Epithelial cell of prostate (primary cell): ENCODE measurements at places on chromosomes 5 and 9.

DNA sequence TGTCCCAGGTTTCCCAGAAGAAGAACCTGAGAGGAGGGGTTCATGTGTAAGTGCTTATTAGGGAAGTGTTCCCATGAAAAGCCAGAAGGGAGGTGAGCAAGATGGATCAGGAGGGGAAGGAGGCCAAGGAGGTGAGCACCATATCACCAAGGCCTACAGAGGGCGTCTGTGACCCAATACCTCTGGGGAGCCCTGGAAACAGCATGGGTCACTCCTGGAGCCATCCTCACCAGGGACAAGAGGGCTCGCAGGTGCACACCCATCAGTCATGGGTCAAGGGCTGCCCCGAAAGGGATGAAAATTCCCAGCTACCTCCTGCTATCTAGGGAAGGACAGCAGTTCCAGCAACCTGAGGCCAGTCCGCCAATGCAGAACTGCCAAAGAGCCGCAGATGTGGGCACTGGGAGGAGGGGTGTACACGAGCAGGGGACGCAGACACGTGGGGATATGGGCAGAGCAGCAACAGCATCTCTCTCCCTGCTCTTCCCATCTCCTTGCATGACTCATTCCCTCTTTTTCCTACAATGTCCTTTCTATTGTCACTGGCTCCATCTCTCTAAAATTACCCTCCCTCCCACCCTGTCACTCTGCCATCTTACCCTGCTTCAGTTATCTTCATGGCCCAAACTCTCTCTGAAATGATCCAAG, 167.6 kb upstream of the FSTL4 start:
- no peak for DNase-seq

DNA sequence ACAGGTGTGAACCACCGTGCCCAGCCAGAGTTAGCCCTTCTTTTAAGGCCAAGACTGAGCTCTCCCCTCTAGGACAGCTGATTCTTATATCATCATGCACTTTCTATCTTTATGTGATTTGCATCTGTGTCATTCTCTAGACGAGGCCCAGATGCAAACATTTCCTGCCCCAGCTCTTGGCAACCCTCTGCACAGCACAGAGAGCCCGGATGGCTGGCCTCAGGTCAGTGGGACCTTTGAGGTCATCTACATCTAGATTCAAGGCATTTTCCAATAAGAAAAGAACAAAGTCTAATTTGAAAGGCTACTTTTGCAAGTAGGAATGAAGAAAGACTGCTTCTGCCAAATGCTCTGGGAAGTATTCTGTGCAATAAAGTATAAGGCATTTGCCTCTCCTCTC, 109.0 kb upstream of the DAB2 start:
- DNase-seq = no peak

DNA sequence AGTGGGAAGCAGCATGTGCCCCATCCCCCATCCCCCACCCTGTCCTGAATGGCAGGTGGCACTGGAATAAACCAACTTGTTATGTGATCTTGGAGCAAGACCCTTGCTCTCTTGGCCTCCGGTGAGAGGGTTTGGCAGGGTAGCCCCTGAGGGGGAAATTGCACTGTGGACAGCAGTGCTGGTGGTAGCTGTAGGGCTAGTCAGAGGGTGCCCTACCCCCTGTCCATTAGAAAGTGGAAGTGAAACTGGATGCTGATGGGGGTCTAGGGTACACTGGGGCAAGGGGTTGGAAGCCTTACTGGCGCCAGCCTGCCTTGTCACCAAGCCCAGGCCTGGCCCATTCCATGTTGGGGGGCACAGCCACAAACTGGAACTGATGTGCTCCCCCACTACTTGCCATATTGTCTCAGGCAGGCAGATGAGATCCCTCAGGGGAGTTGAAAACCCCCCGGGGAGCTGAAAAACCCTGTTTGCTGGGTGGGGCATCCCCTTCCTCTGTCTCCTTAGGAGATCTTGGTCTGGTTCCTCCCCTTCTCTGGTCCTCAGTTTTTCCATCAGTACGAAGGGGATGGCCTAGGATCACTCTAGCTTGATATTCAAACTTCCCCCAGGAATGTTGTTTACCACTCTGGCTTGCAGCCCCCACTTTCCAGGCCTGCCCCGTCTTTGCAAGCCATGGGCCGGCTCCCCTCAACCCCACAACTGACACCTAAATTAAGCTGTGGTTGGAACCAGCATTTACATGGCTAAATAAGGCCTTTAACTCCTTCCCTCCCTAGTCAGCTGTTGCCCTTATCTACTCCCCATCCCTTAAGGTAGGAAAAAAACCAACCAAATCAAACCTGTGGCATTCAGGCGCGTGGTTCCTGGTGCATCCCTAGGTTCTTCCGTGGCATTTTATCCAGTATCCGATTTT, 14.4 kb upstream of the SYNPO start:
- no peak for DNase-seq

DNA sequence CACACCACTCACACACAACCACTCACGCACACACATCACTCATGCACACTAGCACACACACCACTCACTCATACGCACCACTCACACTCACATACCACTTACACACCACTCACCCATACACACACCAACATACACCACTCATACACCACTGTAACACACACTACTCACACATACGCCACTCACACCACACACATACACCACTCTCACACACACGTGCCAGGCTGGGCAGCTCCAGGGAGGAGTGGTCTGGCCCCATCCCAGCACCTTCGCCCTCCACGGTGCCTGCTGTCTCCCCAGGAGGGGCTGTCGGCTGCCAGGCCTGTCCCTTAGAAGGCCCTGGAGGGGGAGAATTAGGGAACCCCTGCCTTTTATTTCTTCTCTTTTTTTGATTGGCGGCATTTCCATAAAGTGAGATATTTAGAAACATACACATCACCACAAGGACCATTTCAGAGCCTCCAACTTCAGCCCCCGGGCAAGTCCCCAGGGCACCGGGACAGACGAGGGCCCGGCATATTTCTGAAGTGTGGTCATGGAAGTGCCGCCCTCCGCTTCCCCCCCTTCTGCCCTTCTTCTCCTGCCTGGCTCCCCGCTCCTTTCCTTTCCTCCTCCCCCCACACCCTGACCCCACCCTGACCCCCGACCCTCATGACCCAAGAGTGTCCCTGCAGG, 6.3 kb upstream of the ASB6 start:
- no peak for DNase-seq

DNA sequence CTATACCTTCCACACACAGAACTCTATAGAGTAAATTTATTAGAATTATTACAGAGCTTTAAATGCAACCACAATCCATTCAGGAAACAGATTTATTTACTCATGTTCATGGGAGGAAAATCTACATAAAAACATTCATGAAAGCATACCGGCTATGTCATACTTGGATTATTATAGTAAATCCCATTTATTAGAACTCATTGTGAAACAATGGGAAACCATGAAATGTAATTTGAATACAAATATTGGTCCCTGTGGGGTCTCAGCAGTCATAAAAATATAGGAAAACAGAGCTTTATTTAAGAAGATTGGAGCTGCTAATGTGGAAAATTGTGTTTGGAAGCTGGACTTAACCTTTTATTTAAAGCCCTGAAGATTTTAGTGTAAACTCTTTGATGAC, 80.7 kb downstream of the HAPLN1 start:
- no peak for DNase-seq

DNA sequence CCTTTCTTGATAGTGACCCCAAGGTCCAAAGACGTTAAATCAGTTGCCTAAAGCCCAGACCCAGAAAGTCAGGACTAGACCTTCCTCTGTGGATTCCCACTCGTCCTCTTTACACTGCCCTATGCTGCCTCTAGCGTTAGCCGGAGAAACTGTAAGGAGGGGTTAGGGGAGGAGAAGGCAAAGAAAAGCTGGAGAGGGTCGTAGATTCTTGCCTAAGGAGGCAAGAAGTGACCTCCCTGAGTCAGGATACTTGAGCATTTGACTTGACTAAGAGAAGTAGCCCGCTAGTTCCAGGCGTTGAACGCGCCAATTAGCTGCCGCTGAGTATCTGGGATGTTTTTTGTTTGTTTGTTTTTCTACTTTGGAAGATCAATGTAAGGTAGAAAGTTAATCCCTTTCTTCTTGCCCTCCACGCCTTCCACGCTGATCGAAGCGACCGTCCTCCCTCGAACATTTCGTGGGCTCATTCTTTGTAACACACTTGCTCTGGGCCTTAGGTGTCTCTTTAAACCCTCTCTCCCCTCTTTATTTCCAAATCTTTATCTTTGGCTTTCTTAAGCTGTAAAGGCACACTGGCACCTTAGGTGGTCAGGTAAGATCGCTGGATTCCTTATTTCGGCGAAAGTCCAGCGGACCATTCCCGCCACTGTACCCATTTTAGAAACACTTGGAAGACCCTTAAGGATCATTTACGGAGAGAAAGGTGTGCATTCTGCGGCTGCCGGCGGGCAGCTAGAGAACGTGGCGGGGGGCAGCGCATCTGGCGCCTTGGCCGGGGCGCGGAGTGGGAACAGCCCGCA, 5.1 kb upstream of the RGMB start:
- no peak for DNase-seq

- no peak for DNase-seq
These were observed 232.2 kb upstream of the VLDLR start for GRCh38 chr9:2389404-2389803.

- DNase-seq = no peak
These were observed 627.0 kb downstream of the RAB3C start for GRCh38 chr5:59209758-59210359.

DNA sequence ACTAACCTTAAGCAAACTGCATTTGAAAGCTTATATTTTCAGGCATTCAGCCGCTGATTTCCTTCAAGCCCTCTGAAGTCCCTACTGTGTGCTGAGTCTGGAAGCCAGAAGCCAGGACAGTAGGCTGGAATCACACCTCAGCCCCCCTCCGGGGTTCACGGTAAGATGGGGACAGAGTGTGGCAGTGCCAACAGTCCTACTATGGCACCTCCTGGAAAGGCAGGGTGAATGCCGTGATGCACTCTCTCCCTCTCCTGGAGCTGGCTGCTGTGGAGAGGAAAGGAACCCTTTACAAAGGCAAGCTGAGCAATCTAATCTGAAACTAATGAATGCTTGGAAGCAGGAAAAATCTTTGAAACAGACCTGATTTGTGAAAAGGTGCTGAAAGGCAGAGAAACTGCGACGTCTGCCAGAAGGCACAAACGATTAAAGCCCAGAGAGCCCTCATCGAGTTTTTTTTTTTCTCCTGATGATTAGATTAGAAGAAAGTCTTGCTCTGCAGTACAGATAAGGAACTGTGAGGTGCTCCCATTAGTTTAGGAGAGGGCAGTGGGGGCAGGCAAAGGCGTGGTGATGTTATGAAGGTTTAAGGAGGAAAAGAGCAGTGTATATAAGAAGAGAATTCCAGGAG, 21.0 kb downstream of the ANKH start:
- DNase-seq = no peak

DNA sequence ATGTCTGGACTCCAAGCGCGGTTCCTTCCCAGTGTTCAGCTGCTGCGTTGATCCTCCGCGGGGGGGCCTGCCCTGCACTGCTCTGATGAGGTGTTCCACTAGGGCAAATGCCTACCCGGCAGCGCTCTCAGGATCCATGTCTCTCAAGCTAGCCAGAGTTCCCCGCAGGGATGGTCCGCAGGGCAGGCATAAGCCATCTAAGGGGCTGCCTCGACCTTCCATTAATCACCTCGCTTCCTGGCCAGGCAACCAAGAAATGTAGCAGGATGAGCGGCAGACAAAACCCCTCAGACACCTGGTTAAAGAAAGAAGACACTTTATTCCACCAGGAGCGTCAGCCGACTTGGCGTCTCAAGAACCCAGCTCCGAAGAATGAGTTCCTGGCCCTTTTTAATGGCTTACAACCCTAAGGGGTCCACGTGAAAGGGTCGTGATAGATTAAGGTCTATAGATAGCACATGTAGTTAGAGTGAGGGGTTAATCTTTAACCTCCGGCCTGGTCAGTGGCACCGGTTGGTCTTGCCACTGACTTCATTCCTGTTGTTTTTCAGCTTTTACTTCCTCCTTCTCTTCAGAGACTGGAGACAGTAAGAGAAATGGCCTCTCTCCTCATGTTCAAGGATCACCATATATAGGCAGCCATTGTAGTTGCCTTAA, 47.2 kb upstream of the COX7C start:
- DNase-seq = no peak

DNA sequence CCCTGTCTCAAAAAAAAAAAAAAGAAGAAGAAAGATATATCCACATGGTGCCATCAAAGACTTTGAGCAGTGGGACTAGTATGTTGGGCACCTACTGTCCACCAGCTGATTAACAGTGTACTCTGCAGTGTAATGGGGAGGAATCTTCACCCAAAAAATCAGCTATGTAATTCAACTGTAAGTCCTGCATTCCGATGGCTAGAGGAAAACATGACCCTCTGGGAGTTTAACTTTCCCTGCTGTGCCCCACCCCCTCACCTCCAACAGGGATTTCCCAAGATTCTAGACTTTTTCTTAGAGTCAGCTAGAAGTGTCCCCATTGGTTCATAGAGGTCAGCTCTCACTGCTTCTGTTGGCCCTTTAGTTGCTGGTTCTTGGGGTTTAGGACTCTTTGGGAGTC, 221.2 kb upstream of the CLINT1 start:
- DNase-seq = no peak

GRCh38 chr9:12922224-12922866, 147.5 kb downstream of the LURAP1L start:
- DNase-seq = no peak

DNA sequence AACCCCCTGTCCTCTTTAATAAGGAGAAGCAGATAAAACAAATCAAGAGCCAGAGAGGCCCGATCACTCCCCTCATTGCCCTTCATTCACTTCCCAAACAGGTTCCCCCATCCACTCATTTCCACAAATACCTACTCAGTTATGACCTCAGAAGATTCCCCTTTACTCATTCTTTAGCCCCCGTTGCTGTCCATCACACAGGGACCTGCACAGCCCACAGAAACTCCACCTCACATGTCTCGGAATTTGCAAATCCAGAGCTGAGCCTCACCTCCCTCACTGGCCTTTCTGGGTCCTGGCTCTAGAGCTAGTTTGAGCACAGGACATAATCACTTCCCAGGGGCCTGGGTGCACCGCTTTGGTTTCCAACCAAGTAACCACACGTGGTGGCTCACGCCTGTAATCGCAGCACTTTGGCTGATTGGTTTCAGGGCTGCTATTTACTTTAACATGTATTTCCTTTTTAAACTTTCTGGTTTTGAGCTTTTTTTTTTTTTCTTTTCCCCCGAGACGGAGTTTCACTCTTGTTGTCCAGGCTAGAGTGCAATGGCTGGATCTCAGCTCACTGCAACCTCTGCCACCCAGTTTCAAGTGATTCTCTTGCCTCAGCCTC, 17.8 kb downstream of the ATP6V0E1 start:
- DNase-seq = no peak

GRCh38 chr9:13437866-13438265, 158.4 kb upstream of the MPDZ start:
- DNase-seq = no peak

GRCh38 chr5:31671339-31671741, 32.4 kb downstream of the PDZD2 start:
- DNase-seq = no peak

- no peak for DNase-seq
These were observed 197.9 kb downstream of the KCTD16 start for GRCh38 chr5:144368556-144368955.

- DNase-seq = no peak
These were observed 23.8 kb upstream of the ZNF622 start for GRCh38 chr5:16489322-16489791.
